ENCODE measurements at places on chromosomes 13 and 19. TPM values are rescaled to one million over a fixed set of nuclear protein-coding genes. Genes with fewer than 3 reads are reported as not detected.

FCAR gene
- total RNA-seq, result not detected

RFPL4AL1 gene
- not detected for total RNA-seq

PSG2 gene
- not detected for total RNA-seq

NCCRP1 gene
- not detected for total RNA-seq

GEMIN7 gene
- 26.4 TPM for total RNA-seq

NTF4 gene
- not detected for total RNA-seq

SYNE4 gene
- total RNA-seq, result 4.8 TPM

IZUMO2 gene
- not detected for total RNA-seq

DHDH gene
- total RNA-seq, result 3.2 TPM

SLC25A41 gene
- total RNA-seq, result 0.16 TPM

CCDC169 gene
- 0.70 TPM for total RNA-seq

TSKS gene
- total RNA-seq, result 0.19 TPM

DNA sequence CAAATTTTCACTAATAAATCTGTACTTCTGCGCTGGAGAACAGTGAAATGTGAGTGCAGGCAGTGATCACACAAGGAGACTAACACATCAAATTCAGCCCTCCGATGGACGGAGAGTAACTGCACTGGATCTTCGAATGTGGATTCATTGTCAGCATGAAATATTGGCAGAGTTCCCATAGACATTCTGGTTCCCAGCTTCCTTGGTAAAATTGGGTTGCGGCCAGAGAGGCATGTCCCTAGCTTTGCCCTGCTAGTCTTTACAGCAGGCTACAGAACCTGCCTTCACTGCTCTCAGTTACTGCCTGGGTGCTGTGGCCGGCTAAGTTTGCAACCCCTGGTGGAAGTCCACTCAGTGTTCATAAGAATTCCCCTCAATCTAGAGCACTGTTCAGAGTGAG, 32.3 kb upstream of the UQCRFS1 start:
- no peak for DNase-seq

DNA sequence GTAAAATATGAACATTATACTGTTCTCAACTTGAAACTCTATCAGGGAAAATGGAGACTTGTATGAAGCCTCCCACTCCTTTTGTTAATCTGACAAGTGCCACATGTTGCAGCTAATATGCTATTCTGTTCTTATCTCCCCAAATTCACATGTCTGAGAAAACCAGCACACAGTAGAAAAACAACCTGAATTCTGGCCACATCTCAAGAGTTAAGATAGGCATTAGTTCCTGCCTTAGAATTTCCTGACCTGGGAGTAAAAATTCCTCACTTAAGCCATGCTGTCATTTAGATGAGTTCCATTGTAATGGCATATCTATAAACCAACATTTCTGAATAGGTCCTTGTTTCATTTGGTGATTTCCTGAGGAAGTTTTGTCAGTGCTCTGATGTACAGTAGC, 1098.5 kb downstream of the EFNB2 start:
- DNase-seq, result no peak

DNA sequence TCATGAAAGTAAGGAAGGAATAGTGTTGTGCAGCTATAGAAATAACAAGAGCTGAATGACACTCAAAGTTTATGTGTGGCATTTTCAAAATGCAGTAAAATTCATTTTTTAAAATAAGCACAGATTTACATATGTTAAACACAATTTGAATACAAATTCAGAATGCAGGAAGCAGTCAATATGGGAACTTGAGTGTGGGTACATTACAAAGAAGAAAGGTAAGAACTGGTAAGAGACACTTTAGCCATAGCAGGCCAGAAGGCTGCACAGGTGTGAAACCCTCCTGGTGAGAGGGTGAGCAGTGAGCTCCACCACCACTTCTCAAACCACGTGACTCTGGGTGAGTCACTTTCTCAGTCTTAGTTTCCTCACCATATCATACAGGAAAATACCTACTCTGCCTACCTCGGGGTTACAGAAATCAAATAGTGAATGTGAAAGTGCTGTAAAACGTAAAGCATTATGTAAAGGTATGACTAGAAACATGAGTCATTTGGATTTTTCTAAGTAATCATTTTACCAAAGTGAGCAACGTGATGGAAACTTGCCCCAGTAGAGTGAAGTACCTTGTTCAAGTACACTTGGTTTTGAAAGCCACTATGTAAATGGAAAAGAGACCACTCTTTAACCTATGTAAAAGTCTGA, 40.5 kb downstream of the USP12 start:
- DNase-seq, result peak; percentile 89

- no peak for DNase-seq
These were observed 460.8 kb downstream of the TBC1D4 start for GRCh38 chr13:75021151-75021550.

- DNase-seq, result peak; percentile 21
These were observed 46.2 kb downstream of the MYO9B start for GRCh38 chr19:17121736-17122293.

DNA sequence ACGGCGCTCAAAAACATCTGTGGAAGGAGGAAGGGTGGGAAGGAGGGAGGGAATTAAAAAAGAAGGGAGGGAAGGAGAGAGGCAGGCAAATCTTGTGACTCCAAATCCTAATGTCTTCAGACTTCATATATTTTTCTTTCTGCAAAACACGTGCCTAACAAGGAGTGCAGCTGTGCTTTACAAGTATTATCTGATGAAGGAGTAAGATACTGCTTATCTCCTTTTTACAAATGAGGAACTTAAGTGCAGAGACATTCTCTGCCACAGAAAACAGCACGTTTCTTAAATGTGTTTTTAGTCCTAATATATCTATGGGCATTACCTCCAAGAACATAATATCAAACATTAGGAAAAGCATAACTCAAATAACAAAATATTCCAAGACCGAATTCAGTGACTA, 6.5 kb downstream of the FLT3 start:
- DNase-seq, result no peak

- DNase-seq, result peak; percentile 86
These were observed 30.0 kb downstream of the VAV1 start for GRCh38 chr19:6802336-6803035.

DNA sequence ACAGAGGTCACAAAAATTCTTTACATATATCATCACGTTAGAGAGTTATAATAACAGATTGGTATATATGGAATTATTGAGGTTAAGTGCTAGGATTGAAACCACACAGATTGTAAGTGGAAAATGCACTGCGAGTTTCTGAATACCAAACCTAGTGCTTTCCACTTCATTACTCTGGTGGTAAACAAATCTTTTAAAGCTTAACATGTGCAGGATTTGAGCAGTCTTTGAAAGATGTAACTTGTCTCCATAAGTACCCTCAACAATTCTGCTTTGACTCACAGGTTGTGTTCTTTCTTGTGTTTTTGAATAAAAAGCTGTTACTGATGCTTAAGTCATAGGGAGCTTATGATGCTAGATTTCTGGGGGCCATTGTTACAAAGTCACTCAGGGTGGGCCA, 314.7 kb upstream of the DACH1 start:
- no peak for DNase-seq

- DNase-seq, result no peak
These were observed 8.5 kb upstream of the ZNF91 start for GRCh38 chr19:23403581-23404324.

- DNase-seq, result no peak
These were observed 72.4 kb downstream of the KDM4B start for GRCh38 chr19:5041168-5041912.

- no peak for DNase-seq
These were observed 46.5 kb downstream of the DNAJC3 start for GRCh38 chr13:95723438-95723837.

- DNase-seq, result no peak
These were observed 71.6 kb downstream of the MUC16 start for GRCh38 chr19:8938576-8938975.

DNA sequence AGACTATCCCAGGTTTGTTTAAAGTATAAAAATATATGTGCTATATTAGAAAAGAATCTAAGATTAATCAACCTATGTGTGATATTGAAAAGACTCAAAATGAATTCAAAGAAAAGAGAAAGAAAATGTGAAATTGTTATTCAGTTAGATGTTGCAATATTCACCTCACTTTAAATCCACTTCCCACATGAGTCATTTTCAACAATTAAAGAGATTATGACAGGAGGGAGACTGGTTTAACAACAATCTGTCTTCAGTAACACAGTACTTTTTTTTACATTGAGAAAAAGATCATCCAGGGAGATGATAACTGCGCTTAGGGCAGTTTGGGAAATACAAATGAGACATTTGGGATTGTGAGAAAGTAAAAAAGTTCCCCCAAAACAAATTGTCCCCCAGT, 1246.2 kb downstream of the SLITRK1 start:
- no peak for DNase-seq

DNA sequence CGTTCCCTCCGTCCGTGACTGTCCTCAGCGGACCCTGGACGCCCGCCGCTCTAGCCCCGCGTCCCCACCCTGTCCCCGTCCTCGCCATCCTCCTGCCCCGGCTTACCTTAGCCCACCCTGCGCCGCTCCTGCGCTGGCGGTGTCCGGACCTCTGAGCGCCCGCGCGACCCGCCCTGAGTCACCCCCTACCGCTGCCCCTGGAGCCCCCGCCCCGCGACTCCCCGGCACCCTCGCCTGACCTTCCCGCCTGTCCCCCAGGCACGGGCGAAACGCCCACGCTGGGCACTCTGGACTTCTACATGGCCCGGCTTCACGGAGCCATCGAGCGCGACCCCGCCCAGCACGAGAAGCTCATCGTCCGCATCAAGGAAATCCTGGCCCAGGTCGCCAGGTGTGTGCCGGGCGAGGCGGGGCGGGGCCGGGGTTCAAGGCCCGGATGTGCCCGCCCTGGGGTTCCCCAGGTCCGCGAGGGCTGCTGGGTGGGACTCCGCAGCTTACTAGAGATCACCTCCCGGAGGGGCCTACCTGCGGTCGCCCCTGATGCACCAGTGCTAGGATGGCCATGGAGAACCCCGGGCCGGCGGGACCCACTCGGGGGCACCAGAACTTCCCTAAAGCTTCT, 5.1 kb downstream of the HMG20B start:
- no peak for DNase-seq

DNA sequence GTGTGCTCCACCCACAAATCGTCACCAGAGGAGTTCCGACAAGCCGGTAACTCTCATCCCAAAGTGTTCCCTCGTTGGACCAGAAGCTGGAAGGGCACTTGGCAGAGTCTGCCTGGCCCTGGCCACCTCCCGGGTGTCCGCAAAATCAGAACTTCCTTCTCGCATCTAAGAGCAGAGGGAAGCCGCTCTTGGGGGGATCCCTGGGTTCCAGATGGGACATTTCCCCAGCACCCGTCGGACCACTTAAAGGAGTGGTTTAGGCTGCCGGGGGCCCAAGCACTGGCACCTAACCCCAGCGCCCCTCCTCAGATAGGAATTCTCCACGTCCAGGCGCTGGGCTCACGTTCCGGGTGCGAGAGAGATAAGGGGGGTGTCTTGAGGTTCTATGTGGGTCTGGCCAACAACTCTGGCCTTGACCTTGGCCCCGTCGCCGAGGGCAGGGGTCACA, 857 bp upstream of the MAP2K7 start:
- DNase-seq, result no peak

DNA sequence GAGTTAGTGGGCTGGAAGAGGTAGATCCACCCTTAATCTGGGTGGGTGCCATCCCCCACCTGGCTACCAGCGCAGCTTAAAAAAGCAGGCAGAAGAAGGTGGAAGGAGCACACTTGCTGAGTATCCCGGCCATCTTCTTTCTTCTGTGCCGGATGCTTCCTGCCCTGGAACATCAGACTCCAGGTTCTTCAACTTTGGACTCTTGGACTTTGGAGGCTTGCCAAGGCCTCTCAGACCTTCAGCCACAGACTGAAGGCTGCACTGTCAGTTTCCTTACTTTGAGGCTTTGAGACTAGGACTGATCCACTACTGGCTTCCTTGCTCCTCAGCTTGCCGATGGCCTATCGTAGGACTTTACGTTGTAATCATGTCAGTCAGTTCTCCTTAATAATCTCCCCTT, 127.6 kb upstream of the GPC6 start:
- no peak for DNase-seq

DNA sequence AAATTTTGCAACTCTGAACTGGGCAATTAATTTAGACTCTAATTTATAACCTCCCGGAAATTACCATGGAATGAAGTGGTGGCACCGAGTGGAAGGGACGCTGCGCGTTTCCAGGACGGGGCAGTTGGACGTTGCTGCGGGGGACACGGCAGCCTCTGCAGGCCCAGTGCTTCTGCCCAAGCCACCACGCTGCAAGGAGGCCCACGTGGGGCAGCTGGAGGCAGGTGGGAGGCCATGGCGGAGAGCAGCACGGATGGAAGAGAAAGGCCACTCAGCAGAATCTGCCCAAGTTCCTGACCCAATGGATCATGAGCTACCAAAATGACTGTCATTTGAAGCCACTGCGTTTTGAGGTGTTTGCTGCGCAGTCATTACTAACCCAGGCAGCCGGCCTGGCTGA, 11.2 kb upstream of the ADPRHL1 start:
- DNase-seq, result no peak

DNA sequence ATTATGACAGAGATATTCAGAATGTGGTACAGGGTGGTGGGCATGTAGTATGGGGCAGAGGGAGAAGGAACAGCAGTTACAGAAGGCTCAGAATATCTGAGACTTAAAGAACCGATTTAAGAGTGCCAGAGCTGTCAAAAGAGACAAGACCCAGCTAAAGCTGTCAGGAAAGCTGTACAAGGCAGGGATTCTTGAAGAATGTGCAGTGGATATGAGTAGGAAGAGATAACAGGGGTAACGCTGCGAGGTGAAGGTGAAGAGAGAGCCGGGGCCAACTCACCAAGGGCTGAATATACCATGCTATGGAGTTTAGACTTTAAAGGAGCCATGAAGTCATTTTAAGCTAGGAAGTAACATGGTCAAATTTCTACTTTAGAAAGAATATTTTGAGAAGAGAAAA, 381.0 kb downstream of the DIAPH3 start:
- DNase-seq, result no peak

DNA sequence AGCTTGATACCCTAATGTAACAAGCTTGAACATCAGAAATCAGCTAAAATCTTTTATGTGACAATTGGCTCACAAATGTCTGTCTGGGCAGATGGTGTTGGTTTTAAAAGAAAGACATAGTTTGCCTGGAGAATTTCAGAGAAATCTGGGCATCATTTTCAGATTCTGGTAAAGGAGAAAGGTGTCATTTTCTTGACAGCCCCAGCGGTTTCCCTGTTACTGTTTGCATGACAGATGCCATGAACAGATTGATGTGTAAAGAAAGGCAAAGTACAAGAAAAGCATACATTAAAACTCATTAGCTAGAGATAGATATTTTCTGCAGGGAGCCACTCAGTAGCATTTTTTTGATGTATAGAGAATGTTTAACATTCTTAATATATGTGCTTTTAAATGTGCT, 987.9 kb downstream of the OLFM4 start:
- no peak for DNase-seq

DNA sequence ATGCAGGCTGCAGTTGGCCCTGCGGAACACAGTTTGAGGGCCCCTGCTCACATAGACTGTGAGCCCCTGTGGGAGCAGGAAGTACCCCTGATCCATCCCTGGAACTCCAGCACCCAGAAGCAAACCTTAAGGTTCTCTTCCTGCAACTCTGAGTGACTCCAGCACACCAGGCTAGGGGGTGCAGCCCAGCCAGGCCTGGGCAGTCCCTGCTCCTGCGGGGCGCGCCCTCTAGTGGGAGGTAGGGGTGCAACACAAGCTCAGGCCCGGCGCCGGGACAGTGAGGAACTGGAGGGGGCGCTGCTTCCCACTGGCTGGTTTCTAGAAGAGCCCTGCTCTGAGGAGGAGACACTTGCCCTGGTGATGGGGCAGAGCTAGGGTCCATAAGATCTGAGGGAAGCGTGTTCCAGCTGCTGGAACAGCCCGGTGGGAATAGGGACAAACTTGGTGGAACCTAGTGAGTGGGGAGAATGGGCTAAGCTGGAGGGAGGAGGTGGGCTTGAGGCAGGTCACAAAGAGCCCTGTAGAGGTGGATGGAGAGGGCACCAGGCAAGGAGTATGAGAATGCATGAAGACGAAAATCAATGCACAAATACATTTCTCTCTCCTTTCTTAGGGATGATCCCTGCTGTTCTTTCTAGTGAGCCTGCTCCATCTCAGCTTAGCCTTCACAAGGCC, 5.0 kb downstream of the ZSCAN5A start:
- peak; percentile 69 for DNase-seq

Measured in activated T-cell treated with anti-CD3 and anti-CD28 coated beads, Interleukin-2, amount 50 U/mL, for 72 hours (primary cell).